Thoracic aorta (tissue), 2 donors: ENCODE measurements at places on chromosomes 6 and 20. TPM values are rescaled to one million over a fixed set of nuclear protein-coding genes. Genes with fewer than 3 reads are reported as not detected.

GCNT2 gene
- 44.9 TPM for total RNA-seq

PLCB4 gene
- 15.3 TPM for total RNA-seq

SLC35B3 gene
- 8.6 TPM for total RNA-seq

DCDC2 gene
- total RNA-seq: not detected

MAFB gene
- 75.0 TPM for total RNA-seq
